ENCODE measurements at places on chromosomes 7 and 10. TPM values are rescaled to one million over a fixed set of nuclear protein-coding genes. Genes with fewer than 3 reads are reported as not detected.

- peak; percentile 88 for DNase-seq
Observed at GRCh38 chr10:102113956-102114857, 6.0 kb downstream of the LDB1 start.

DNA sequence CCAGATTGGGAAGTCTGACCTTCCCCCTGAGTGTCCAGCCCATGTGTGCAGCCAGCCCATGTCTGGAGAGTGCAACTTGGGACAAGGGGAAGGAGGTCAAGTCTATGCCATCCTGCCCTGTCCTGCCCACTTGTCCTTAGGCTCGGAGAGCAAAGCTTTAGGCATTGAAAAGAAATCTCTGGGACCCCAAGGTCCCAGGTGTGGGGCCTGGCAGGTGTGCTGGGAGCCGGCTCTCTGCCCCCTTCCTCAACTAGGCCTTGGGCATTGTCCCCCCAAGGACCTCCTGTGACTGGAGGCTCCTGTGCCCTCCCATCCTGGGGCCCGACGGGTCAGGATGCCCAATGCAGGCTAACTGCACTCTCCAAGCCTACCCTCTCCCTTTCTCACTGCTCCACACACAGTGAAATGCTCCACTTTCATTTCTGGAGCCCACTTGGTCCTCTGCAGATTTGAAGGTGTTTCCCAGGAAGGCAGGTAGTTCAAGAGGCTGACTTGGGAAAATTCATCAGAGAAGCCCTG is 124.7 kb downstream of the PTPN20 start:
- DNase-seq: no peak

- no peak for DNase-seq
Observed at GRCh38 chr10:23461557-23461956, 22.7 kb downstream of the OTUD1 start.

GRCh38 chr7:15963206-15963605 is 276.7 kb upstream of the MEOX2 start:
- DNase-seq: no peak

ZNF92 gene
- total RNA-seq: 5.4 TPM

DNA sequence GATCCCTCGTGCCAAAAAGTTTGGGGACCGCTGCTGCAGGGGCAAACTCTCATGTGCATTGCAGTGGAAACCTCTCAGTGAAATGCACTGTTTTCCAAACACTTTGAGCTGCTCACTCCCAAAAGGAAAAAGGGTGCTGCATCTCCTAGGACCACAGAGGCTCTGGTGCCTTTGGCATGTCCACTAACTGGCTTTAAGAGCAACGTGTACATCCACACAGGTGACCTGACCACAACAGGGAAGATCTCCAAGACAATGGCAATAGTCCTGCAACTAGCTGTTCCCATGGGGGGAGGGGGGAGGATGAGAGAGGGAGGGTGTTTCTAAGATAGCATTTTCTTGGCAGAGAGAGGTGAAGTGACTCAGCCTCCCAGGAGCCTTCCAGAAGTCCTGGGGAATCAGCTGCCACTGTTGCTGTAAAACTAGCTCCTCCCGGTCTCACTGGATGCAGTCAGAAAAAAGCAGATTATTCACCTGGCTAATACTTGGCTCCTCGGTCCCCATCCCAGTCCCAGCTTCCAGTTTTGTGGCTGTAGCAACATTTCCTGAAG is 181.7 kb downstream of the HECW1 start:
- no peak for DNase-seq

RARRES2 gene
- 13.5 TPM for total RNA-seq

PRSS37 gene
- not detected for total RNA-seq

CTTNBP2 gene
- 7.6 TPM for total RNA-seq

DNA sequence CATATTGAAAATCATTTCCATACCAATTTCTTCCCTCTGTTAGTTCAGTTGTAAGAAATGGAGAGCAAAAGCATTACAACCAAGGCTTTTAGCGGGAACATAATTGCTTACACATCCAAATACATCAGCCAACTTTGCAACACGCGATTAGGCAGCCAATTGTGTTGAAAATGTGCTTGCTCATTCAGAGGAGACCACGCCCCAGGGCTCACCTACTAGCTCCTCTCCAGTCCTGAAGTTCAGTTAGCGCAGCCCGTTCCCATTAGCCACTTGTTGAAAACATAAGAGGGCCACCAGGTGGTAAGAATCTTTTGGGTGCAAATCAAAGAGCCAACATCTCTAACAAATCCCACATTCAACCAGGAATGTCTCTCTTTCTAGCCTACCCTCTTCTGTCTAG is 213.2 kb upstream of the MDFIC start:
- no peak for DNase-seq

- DNase-seq: no peak
Observed at GRCh38 chr10:60798031-60798430, 19.8 kb downstream of the CDK1 start.

DNA sequence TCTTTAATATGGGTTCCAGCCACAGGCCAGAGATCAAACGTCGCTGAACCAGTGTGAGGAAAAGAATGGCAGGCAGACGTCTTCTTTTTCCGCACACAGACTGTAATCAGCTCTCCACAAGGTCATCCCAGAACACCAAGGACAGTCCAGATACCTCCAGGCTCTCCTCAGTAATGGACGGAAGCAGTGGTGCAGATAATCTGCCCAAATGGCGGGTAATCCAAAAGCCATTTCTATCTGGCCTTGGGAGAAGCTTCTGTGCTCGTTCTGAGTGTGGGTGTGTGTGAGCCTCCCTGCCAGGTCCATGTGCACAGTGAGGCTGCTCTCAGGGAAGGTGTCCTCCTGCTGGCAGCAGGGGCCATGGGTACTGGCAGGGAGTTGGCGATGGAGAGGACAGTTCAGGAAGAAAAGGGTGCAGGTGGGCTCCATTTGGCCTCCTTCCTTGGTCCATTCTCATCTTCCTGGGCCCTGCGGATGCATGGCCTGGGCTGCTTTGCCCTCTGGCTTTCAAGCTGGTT is 15.6 kb upstream of the TEX36 start:
- DNase-seq: no peak

- DNase-seq: no peak
Observed at GRCh38 chr7:21624320-21624719, 81.5 kb downstream of the DNAH11 start.

NRCAM gene
- total RNA-seq: 1.1 TPM

SRGN gene
- total RNA-seq: 20.6 TPM

CNPY1 gene
- total RNA-seq: not detected

- no peak for DNase-seq
Observed at GRCh38 chr7:74002474-74003017, 25.4 kb upstream of the ELN start.

DNA sequence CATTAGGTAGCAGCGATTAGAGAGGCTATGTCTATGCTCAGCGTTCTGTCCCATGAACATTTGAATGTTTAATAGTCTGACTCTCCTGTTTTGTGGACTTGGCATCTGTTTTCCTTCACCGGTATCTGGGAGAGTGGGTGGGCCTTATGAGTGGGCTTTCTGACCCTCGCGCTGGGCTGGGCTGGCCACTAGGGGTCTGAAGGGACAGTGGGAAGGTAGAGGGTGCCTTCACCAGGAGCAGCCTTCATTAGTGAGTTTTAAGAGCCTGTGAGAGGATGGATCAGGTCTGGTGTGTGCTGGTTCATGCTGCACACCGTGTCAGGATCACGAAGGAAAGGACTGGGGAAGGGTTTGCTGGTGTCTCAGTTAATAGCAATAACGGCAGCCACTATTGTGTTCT is 33.4 kb downstream of the DCLRE1A start:
- DNase-seq: no peak

DNA sequence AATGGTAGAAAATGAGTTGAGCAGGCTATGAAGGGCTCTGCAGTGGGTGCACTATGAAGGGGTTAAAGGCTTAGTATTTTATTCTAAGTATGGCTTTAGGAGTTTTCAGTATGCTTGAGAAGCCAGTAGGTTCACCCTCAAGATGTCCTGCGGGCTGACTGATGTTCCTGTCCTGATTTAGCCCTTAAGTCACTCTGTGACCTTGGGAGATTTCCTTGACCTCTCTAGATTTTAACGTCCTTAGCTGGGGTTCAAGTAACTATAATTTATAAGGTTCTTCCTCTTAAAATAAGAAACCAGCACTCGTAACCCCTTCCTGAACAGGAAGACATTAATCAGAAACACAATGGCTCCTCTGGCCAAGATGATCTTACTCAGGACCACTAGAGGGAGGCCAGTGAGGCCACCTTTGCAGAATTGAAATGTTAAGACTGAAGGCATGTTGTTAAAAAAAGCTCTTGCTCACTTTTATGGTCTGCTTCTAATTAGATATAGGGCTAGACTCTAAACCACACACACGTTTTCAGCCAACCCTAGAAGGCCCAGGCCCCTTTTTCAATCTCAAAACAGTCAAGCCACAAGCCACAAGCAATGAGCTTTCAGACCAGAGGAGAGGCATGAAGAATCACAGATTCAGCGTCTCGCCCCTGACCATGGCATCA is 41.9 kb downstream of the CDK1 start:
- DNase-seq: no peak

OGDHL gene
- 0.10 TPM for total RNA-seq

FGL2 gene
- total RNA-seq: 15.7 TPM

DNA sequence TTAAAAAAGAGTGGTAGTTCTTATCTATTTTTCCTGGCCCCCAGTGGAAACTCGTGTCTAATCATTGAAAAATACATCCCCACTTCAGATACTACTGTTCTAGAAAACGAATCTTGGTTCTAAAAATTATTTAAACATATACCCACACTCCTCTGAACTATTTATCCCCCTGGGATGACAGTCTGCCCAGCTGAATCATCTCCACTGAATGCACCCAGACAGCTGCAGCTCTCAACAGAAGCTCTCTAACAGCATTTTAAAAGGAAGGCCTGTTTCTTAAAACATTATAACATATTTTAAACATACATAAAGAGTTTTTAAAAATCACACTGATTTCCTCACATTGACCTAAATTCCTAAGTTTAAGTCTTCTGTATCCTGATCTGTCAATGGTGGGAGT is 544.6 kb upstream of the PHF14 start:
- DNase-seq: no peak

DNA sequence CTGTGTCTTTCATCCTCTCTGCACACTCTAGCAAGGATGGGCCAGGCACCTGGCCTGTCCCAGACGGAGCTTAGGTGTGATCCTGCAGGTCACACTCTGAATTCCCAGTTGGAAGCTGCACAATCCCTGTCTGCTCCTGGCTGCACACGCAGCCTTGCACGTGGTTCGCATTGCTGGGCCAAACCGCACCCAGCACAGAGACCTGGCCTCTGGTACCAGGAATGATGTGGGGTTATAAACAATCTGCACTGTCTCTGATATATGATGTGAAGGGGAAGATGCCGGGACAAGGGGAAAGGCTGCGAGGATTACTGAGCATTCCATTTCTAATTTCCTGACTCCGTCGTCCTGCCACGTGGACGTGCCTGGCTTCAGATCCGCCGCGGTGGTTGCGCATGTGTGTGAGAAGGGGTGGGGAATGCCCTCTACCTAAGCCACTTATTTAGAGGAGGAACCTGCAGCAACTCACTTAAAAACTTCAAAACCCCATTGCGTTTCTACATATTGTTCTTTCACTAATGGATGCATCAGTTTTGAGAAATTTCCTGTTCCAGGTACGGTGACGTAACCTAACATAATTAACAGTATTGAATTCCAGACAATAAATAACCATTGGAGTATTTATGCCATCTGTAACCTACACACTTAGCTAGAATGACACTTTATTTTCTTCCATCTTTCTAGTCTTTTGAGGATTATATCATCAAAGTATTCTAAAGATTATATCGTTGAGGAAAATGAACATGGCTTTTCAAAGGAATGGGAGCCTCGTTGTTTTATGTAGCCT is 559.7 kb upstream of the MGMT start:
- no peak for DNase-seq

DNA sequence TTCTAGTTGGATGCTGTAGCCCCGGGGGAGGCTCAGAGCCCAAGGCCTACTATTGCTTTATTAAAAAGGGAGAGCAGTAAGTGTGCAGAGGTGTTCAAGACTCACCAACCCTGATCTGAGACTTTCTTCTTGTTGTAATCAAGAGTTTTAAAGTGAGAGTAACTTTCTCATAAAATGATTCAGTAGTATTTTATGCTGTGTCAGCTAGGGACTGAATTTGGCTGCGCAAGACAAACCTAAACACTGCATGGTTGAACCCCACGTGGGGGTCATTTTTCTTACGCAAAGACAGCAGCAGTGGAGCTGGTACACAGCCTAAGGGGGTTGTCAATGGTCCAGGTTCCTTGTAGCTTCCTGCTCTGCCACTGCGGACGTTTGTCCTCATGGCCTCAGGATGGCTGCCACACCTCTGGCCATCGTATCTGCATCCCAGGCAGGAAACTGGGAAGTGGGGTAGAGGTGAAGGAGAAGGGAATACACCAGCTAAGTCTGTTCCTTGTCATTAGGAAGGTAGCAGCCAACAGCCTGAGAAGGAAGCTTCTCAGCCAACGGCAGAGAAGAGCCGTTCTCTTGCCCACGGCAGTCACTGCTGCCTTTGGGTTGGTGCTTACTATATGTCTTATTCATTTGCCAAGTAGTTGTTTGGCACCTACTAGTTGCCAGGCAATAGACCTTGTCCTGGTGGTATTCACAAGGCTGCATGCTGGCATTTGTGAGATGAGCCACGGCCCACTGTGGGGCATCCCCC is 44.7 kb downstream of the ELFN1 start:
- DNase-seq: no peak

DNA sequence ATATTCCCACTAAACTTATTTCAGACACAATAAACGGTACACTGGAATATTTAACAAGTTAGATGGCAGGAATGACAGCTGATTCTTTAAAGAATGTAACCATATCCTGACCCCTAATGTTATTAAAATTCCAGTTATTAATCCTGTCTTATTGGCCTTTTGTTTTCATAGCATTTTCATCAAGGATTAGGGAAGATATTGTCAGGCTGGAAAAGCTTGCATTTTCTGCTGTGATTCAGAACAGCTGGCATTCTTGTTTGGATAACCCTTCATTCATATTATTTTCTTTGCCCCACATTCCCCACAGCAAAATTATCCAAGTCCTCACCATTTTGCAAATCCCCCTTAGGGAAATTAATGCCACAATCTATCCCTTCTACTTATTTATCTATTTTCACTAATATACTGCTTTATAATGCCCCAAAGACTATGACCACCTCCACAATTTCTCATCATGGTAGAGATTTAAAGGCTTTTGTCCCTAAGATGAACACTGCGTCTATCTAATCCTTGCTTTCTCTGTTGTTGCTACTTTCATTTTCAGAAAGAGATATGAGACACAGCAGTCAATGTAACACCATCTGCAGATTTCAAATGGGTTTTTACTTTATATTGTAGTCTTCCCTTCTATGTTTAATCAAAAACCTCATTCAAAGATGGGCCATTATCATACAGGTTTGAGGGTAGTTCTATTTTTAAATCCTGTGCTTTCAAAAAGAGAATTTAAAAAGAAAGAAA is 475.1 kb downstream of the PARD3 start:
- no peak for DNase-seq

- no peak for DNase-seq
Observed at GRCh38 chr10:113384181-113384580, 168.7 kb upstream of the HABP2 start.

AS3MT gene
- total RNA-seq: 5.1 TPM

- DNase-seq: no peak
Observed at GRCh38 chr7:10770176-10770575, 203.5 kb upstream of the PHF14 start.

DNA sequence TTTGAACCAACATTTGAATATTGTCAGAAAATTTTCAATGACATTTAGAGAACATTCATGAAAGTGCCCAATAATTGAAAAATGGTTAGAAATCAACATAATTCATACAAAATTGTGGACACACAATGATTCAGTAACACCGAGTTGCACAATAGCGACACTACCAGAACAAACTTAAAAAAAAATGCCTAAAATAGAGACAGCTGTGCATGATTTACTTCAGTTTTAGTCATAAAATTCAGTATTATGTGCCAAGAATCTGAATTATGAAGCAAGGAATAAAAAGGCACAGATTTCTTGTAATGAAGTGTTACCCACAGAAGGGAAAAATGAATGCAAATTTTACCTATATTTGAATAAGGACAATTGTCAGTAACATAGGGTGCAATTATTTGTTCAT is 396.0 kb downstream of the SEMA3D start:
- no peak for DNase-seq

Data from lower leg skin (tissue), 4 donors.